ENCODE measurements at places on chromosomes 4 and X.

GRCh38 chr4:188452097-188452496 lies 312.9 kb downstream of the TRIML1 start:
- no peak for DNase-seq

GRCh38 chr4:54228961-54229501 lies at the start of gene PDGFRA:
Gene PDGFRA, plus strand, starts transcription at chr4:54229293. Its CDS starts 29,476 bp downstream, at chr4:54258769.
- no peak for DNase-seq

GRCh38 chr4:21625447-21625846 lies 323.1 kb downstream of the KCNIP4 start:
- DNase-seq: no peak

- no peak for DNase-seq
Observed at GRCh38 chr4:3860913-3861636, 94.9 kb downstream of the ADRA2C start.

DNA sequence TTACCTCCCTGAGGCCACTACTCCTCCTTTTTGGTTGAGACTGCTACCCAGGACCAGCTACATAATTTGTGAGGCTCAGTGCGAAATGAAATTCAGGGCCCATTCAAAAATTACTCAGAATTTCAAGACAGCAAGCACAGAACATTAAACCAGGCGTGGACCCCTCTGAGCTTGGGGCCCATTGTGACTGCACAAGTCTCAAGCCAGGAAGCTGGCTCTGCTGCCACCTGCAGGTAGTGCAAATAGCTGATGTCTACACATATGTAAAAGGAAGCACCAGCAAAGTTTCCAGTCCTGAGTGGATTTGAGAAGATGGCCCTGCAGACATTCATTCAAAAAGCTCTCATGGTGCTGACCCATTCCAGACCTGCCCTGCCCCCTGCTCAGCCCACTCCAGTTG lies 213.4 kb upstream of the LNX1 start:
- DNase-seq: no peak

DNA sequence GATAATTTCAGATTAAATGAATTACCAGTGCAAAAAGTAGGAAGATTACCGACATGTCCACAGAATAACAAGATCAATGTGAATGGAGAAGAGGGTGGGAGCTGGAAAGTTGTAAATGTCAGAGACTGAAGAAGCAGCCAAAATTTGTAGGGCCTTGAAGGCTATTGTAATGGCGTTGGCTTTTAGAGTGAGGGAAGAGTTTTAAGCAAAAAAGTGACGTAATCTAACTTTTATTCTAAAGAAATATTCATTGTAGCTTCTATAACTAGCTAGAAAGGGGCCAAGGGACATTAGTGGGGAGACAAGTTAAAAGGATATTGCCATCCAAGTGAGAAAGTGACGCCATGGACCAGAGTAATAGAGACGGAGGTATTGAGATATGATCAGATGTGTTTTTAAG lies 63.3 kb upstream of the PCDH7 start:
- no peak for DNase-seq

DNA sequence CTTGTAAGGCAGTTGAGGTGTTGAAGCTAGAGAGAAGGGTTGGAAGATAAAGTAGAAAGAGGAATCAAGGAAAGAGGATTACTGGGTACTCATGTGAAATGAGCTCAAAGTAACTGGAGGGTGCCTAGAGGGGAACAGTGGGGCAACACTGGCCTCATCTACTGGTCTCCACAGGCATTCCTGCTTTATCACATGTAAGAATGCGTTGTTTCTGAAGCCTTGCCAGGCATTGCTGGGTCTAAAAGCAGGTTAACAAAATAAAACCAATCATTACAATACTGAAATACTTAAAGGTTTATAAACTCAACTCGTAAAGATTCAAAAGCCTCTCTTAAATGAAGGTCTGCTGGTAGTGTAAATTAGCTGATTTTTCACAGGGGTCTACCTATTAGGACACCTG lies 96.0 kb downstream of the FANCB start:
- no peak for DNase-seq

DNA sequence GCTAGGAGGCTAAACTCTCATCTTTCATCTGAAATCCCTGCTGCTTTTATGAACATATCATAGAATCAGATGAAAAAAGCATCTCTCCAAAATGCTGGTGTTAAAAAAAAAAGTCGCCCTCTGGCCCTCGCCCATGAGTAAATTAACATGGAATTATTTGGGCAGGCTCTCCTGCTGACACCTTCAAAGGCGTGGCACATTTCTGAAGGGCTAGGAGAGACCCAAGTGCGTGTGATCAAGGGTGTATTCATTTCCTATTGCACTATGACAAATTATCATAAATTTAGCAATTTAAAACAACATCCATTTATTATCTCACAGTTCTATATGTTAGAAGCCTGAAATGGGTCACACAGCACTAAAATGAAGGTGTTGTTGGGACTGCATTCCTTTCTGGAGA lies 5.1 kb downstream of the ANXA3 start:
- DNase-seq: no peak

DNA sequence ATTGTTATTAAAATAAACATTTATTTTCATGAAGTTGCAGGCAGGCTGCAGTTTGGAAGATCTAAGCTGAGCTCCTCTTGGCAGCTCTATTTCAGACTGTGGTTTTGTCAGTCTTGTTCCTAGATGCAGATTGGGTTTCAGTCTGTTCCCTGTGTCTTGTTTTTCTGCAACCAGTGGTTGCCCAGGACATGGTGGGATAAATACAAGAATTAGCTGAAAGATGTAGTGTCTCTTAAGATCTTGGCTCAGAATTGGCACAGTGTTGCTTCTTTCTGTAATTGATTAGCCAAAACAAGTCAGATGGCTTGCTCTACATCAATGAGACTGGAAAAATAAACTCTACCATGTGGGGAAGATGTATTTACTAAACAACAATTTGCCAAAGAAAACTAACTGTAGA lies 283.0 kb upstream of the BOD1L1 start:
- no peak for DNase-seq

DNA sequence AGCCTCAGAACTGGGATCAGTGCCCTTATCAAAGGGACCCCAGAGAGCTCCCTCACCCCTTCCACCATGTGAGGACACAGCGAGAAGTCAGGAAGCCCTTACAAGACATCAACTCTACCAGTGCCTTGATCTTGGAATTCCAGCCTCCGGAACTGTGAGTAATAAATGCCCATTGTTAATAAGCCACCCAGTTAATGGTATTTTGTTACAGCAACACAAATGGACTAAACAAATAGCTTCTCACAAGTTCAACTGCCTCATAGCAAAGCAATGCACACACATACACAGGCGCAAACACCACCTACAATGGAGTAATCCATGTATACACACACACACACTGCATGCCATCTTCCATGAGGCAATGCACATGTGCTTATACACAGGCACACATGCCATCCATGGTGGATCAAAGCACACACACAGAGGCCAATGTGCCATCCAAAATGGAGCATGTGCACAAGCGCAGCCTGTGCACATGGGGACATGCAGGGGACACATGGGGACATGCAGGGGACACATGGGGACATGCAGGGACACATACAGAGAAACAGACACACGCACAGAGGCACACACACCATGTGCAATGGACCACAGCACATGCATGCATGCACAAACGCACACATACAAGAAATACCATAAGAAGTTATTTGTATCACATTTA lies 137.6 kb upstream of the TBL1X start:
- DNase-seq: no peak

GRCh38 chr4:172778583-172778982 lies 390.0 kb upstream of the GALNT7 start:
- no peak for DNase-seq

- DNase-seq: no peak
Observed at GRCh38 chr4:121213940-121214339, 49.8 kb upstream of the TNIP3 start.

DNA sequence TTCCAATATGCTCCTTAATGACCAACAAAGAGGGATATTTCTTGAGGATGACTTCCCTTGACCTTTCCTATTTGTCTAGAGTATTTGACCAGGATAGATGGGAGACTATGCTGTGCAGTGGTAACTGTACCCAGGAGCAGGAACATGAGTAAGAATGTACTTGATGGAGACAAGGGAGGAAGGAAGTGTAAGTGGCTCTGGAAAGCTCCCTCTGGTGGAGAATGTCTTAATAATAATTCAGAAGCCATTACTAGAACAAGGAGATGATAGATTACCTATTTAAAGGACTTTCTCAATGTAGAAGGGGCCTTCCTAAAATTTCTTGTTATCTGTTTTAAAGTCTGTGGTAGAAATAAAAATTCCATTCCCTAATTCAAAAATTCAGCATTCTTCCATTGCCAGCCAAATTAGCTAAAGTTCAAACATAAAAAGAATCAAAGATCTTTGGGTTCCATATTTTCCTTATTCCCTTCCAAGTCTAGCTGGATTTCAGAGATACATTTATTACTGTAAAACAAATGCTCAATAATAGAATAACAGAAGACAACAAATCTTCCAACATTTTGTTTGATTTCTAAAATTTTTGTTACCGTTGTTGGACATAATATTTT lies 83.8 kb downstream of the GRID2 start:
- no peak for DNase-seq

GRCh38 chr4:37896206-37896860 lies 5.4 kb downstream of the TBC1D1 start:
- no peak for DNase-seq

- no peak for DNase-seq
Observed at GRCh38 chrX:42686706-42687105, 91.3 kb downstream of the PPP1R2C start.

DNA sequence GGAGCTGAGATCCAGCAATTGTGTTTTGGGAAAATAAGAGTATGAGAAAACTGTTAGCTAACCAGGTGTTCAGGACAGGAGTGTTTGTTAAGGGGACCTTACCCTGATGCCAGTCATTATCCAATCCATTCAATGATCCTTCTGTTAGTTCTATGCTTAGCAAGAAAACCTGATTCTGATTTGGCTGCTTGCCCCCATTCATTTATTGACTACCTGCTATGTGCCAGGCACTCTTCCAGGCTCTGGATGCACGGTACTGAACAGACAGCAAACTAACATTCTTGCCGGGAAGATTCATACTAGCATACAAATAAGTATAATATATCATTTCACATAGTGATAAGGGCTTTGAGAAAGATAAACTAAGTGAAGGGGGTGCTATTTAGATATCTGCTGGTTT lies 1.0 kb upstream of the MECP2 start:
- DNase-seq: no peak

GRCh38 chr4:87659247-87659931 lies 9.3 kb downstream of the DMP1 start:
- DNase-seq: no peak

DNA sequence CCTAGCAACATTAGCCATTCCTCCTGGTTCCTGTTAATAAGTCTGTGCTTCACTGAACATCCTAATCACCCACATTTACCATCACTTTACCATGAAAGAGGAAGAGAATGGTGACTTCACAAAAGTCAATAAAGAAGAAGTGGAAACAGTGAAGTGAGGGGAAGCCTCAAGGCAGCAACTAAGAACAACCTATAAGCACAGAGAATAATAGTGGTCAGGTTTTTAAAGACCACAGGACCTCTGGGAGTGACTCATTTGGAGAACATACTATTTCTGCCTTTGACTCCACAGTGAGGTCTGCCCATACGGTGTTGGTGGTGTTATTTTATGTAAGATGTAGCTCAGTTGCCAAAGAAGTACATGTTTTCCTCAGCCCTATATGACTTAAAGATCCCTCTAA lies 86.0 kb upstream of the TET2 start:
- no peak for DNase-seq

Measured in CD4-positive, alpha-beta T cell treated with Interleukin-6 at 100 ng/mL for 8 hours (primary cell).